ENCODE measurements at places on chromosomes 13 and 19.

GRCh38 chr19:46944123-46944748, 75.4 kb upstream of the NPAS1 start:
- no peak for DNase-seq

DNA sequence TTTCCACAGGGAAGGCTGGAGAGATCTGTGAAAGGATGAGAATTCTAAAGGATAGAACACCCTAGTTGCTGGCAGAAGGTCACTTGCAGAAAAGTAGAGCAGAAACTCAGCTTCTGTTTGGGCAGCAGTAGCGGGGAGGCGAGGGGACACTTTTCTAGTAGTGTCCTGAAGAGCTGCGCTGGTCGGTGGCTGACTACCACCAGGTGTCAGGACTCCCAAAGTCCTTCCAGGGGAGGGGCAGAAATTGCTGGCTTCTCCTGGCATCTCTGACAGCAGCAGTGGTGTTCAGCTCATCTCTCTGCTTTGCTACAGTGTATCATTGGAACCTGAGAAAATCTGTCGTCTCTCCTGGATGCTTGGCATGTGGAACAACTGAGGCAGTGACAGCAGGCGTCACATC, 120.9 kb downstream of the ZDHHC20 start:
- no peak for DNase-seq

- DNase-seq, result no peak
Measured at GRCh38 chr13:49532593-49532992, 36.8 kb downstream of the PHF11 start.

GRCh38 chr19:33429891-33430673, 56.6 kb downstream of the CEBPG start:
- DNase-seq, result no peak

DNA sequence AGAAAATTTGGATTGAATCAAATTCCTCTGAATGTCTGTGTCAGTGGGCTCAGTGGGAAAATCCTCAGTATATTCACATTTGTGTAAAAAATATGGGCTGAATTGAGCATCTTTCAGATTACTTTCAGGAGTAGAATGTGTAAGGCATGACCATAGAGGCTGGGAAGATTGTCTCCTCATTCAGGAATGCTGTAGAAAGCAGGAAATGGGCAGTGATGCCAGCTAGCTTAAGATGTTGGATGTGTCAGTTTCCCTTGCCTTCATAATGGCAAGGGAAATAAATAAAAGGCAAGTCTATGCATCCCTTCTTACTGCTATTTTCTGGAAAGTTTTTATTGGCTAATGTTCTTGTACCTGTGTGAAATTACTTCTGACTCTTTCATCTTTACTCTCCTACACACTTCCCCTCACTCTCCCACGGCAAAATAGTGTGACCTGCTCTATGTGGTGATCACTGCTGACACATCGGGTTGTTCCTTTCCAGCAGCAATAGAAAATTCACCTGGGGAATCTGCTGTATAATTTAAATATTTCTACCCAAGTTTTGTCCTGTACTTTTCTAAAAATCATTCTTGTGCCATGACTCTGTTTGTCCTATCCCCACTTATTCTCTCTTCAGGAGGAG, 103.2 kb downstream of the LMO7 start:
- no peak for DNase-seq

GRCh38 chr13:41960211-41960636, 685 bp downstream of the VWA8 start:
- no peak for DNase-seq

GRCh38 chr19:55095260-55096060, 19.8 kb downstream of the EPS8L1 start:
- no peak for DNase-seq

GRCh38 chr19:15317392-15318071, 14.8 kb downstream of the BRD4 start:
- DNase-seq, result no peak

- DNase-seq, result no peak
Measured at GRCh38 chr13:21043898-21044297, 17.5 kb downstream of the LATS2 start.

- DNase-seq, result no peak
Measured at GRCh38 chr13:48831248-48831647, 144.5 kb upstream of the FNDC3A start.
